ENCODE measurements at places on chromosomes 2 and 18.

- no peak for DNase-seq
Measured at GRCh38 chr2:119549241-119549640, 5.0 kb downstream of the CFAP221 start.

DNA sequence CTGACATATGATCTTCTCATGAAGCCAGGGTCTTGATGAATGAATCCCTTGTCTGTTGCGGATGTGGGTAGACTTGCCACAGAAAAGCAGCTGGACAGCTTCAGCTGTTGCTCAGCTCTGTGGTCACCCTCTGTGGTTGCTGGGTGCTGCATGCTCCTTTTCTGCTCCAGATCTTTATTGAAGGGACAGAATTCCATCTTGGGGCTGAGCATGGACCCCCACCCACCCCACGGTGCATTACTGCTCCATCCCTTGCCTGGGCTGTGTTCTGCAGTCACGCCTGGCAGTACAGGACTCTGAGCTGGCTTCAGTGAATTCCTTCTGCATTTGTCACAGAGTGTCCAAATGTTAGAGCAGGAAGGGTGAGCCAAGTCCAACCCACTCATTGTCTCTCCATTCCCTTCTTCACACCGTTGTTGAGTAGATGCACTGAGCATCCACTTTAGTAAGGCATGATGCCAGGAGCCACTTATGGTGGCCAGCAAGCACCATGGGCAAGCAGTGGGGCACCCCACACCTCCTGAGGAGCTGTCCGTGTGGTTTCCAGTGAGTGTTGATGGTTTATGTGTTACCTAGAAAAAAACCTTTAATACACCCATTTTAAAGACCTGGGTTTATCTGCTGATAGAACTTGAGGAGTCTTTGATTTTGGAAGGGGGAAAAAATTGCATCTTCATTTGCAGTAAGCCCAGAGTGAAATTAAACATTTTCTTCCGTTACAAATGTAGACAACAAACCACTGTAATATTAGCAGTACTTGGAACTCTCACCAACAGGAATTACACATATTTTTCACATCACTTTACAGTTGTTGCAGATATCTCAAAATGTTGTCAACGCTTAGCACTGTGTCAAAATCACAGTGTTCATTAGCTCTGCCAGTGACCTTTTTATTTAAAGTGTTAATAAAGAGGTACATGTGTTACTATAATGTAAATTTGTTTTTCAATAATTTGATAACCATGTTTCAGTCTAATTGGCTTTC, 14.7 kb upstream of the ITGB6 start:
- DNase-seq, result no peak

- DNase-seq, result no peak
Measured at GRCh38 chr2:46445556-46445955, 33.8 kb upstream of the TMEM247 start.

GRCh38 chr2:155141418-155141817, 442.9 kb downstream of the KCNJ3 start:
- DNase-seq, result no peak

- no peak for DNase-seq
Measured at GRCh38 chr18:57833441-57834101, 30.5 kb upstream of the ATP8B1 start.

- no peak for DNase-seq
Measured at GRCh38 chr18:33183136-33183535, 257.4 kb downstream of the CCDC178 start.

DNA sequence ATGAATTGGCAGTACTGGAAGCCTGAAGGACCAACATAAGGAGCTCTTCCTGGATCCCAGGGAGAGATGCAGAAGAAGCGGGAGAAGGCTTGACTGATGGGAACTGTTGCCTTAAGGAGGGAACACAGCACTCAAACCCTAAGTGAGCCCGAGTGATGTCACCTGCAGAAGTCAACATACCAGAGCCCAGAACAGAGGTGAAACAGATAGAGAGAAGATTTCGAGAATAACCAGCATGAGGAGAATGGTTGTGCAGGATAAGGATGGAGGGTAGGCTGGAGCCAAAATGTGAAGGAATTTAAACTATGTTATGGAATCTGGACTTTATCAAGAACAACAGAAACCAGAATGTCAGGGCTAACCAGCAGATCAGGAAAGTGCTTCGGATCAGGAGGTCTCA, 463.1 kb upstream of the DDX18 start:
- no peak for DNase-seq

- no peak for DNase-seq
Measured at GRCh38 chr18:52569492-52569891, 229.5 kb downstream of the DCC start.

DNA sequence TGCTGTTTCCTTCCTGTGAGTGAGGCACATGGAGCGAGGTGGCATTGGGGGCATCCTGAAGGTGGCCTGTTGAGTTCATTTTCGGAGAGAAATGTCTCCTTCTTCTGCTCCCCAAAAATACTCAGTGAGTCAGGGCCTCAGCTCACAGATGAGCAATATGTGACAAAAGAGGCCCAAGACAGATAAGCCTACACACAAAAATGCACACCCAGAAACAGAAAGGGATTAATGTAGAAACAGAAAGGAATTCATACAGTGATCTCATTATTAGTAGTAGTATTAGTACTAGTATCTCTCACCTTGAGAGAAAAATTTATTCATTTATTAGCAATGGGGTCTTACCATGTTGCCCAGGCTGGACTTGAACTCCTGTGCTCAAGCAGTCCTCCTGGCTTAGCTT, 5.1 kb downstream of the GPR75 start:
- no peak for DNase-seq

GRCh38 chr18:59846814-59847490, 52.8 kb upstream of the PMAIP1 start:
- DNase-seq, result no peak

DNA sequence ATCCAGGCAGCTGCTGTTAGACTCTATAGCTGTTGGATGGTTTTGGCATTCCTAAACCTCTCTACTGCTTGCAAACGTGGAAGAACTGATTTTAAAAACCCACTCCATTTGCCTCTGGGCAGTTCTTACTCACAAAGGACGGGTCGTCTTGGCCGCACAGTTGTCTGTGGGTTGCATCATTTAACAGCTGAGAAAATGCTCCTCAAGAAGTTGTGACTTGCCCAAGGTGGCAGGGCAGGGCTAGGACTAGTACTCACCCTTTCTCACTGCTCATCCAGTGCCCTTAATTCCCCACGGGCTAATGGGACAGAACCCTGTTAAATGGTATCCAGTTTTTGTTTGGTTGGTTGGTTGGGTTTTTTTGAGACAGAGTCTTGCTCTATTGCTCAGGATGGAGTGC, 997 bp upstream of the DRC1 start:
- no peak for DNase-seq

DNA sequence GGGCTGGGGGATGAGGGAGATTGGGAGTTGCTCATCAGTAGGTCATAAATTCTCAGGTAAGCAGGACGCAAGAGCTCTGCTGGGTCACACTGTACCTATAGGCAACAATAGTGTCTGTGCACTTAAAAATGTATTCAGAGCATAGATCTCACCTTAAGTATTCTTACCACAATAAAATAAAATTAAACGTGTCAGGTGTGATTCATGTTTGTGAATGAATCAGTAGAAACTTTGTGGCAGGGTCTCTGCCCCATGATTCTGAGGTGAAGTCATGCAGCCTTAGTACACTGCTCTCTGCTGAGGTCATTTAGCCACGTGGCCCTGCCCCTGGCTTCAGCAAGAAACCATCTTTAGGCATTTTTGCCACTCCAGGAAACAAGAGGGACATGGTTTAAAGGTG, 253.8 kb downstream of the FBXO15 start:
- no peak for DNase-seq

DNA sequence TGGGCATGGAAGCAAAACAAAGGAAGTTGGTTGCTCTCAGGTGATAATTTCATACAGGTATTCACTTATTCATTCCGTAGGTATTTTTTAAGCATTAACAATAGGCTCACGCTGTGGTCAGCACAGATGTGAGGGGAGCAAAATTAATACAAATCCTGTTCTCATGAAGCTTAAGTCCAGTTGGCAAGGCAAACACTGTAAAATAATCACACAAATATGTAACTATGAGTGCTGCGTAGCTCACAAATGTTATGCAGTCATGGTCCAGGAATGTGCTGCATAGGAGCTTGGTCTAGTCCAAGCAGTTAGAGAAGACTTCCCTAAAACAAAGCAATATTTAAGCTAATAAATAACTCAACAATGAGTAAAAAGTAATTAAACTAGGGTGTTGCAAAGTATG, 23.9 kb downstream of the SP5 start:
- no peak for DNase-seq

GRCh38 chr2:107305966-107306365, 420.0 kb upstream of the ST6GAL2 start:
- no peak for DNase-seq

GRCh38 chr2:230441227-230441897, 25.4 kb downstream of the SP100 start:
- DNase-seq, result no peak

- DNase-seq, result no peak
Measured at GRCh38 chr18:76435316-76435989, 59.6 kb downstream of the ZNF516 start.

GRCh38 chr2:42838133-42838532, 45.8 kb upstream of the HAAO start:
- DNase-seq, result no peak

- no peak for DNase-seq
Measured at GRCh38 chr2:168311261-168311910, 64.0 kb upstream of the STK39 start.

- no peak for DNase-seq
Measured at GRCh38 chr2:214389334-214389733, 21.5 kb upstream of the VWC2L start.

- DNase-seq, result no peak
Measured at GRCh38 chr2:20216130-20217025, 8.6 kb downstream of the SDC1 start.

- no peak for DNase-seq
Measured at GRCh38 chr18:55079481-55080355, 120.5 kb upstream of the CCDC68 start.

- DNase-seq, result peak; percentile 50
Measured at GRCh38 chr2:129396980-129397599, 582.4 kb upstream of the RAB6C start.

DNA sequence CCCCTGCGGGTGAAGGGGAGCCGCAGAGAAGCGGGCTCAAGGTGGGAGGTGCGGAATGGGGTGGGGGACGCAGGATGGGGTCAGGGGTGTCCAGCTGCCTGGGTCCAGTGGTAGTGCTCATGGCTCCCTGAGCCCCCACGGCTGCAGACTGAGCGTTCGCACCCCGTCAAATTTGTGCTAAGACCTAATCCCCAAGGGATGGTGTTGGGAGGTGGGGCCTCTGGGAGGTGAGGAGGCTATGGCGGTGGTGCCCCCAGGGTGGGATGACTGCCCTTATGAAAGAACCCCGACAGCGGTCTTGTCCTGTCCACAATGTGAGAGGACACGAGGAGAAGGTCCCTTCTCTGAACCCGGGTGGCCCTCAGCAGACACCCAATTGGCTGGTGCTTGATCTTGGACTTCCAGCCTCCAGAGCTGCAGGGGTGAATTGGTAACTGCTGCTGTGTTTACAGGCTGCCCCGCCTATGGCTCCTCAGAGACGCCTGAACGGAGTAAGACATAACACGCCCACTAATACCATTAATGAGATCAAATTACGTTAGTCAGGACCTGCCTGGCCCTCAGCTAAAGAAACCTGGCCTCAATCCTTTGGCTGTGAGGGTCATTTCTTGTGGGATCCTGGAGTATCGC, 42.6 kb downstream of the PXDN start:
- DNase-seq, result no peak

- no peak for DNase-seq
Measured at GRCh38 chr18:73577365-73577764, 570.3 kb downstream of the FBXO15 start.

DNA sequence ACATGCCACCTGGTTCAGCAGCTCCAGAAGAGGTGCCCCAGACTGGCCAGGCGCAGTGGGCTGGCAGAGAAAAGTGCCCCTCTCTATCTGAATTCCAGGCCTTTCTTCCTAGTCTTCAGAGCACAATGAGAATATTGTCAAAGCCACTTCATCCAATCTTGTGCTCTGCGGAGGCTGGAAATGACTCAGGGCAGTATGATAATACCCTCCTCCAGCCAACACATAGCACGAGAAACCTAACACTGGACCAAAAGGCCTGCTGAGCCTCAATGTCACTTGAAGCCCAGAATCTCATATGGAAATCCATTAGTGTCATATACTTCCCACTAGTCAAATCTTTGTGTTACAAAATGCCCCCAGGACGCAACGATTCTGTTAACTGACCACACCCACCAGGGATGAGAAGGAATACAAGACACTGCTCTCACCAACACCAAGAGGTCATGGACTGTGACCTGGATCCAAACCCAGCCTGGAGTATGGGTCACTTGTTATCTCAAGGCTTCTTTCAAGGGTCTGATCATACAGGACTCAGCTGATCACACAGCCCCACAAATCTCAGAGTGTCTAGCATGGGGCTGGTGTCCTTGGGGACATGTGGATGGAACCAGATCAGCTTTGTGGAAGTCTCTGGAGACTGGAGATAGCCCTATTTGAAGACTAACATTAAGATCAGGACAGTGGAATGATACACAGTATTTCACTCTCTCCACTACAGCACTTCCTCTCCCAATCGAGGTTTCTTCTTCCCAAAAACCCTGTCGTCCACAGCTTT, 10.1 kb downstream of the KIF3C start:
- no peak for DNase-seq

DNA sequence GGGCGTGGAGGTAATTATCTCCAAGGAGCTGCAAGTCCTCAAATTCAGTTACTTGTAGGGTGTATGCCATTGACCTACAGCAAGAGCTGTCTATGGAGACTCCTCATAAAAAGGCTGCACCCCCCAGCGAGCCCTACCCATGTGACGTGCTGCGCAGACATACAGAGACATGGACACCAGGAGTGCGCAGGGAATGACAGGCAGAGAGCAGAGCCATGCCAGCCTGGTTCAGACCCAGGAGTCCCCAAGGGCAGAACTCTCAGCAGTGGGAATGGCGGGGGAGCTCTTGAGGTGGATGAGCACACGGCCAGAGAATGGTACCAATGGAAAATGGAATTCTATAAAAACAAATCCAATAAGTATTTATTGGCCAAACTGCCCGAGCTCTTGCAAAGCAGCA, 310.1 kb downstream of the MYCN start:
- DNase-seq, result no peak

DNA sequence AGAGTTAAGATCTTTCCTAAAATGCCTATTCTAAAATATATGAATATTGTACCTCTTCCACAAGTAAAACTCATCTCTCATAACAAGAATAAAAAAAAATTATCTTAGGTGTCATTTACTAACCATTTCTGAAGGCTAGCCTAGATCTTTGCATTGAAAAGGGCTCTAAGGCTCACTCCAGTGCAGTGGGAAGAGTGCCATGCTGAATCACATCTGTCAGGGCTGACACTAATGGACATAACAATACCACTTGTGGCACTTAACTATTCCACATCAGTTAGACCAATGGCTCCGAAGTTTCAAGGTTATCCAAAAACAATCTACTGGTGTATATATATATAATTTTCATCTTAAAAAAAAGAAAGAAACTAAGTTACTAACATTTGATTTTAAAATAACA, 130.2 kb downstream of the EXOC6B start:
- no peak for DNase-seq

- DNase-seq, result no peak
Measured at GRCh38 chr2:3201281-3201680, 176.3 kb downstream of the EIPR1 start.
